ENCODE measurements at places on chromosomes 6 and 20.

DNA sequence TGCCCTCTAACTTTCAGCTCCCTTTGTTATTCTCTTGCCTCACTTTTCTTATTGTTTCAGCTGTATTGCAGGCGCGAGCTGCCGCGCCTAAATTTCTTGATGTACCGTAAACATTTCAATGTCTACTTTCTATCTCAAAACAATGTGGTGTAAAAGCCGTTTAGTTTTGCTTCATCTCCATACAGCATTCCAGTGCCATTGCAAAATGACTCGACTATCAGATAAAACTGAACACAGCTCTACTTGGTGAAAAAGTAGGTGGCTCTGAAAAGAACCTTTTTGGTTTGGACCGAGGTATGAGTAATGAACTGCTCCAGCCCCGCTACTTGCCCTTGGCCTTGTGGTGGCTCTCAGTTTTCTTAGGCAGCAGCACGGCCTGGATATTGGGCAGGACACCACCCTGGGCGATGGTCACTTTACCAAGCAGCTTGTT lies 74.6 kb downstream of the OR2B2 start:
- no peak for DNase-seq

GRCh38 chr6:133243723-133244305 lies 2.7 kb downstream of the EYA4 start:
- DNase-seq, result peak; percentile 13

DNA sequence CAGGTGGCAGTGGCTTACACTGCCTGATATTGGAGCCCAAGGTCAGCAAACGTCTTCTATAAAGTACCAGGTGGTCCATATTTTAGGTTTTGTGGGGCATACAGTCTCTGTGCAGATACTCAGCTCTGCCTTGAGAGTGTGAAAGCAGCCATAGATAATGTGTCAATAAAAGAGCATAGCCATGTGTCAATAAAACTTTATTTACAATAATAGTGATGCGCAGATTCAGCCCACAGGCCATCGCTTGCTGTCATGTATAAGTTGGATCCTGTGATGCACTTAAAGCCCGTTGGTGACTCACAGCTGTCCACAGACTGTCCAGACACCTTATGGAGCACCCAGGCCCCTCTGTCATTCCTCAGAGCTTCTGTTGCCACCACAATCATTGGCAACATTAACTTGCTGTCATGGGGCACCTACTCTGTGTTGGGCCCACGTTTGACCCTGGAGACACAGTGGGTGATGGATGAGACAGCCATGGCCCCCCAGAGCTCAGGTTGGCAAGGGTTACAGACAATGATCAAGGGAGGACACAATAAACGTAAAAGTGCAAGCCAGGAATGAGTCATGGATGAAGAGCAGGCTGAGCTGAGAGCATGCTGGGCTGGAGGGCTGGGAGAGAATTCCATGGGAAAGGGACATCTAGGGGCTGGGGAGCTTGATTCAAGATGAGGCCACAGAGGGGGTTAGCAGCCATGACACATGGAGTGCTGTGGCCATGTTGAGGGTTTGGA lies 173.6 kb downstream of the TAF4 start:
- DNase-seq, result no peak

- DNase-seq, result peak; percentile 52
These were observed 93.7 kb upstream of the EDN1 start for GRCh38 chr6:12196326-12196936.

DNA sequence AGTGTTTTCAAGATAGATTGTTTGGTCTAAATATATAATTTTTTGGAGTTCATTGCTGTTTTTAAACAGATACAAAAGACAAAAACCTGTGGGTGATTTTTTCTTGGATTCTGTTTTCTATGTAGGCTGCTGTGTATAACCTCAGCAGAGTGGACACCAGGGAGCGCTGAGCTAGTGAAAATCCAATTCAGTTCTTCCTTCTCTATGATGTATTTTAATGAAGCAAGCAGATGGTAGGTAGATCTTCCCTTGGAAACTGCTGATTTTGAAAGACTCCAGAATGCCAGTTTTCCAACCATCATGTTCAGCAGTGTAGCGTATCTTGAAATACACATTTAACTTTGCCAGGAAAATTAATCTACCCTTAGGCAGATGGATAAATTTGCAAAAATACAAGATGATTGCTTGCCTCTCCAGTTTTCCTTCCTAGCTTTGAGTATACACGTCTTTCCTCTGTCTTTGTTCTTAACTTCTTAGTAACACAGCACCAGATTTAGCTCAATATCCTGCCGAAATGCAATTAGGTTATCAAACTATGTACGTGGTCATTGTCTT lies 178.0 kb downstream of the PHF3 start:
- DNase-seq, result no peak

DNA sequence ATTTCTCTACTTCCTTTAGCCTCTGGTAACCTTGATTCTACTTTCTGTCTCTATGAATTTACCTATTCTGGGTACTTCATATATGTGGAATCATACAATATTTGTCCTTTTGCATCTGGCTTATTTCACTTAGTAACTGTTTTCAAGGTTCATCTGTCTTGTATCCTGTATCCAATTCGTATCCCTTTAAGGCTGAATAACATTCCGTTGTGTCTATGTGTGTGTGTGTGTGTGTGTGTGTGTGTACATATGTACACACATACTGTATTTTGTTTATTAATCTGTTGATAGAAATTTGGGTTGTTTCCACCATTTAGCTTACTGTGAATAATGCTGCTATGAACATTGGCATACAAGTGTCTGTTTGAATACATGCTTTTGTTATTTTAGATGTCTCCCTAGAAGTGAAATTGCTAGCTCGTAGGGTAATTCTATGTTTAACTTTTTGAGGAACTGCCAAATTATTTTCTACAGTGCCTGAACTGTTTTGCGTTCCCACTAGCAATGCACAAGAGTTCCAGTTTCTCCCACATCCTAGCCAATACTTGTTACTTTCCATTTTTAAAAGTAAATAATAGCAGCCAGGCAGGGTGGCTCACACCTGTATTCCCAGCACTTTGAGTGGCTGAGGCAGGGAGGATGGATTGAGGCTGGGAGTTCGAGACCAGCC lies 17.7 kb downstream of the SENP6 start:
- DNase-seq, result no peak

All from LHCN-M2 (cell line).